ENCODE measurements at places on chromosomes 2 and 18.

- DNase-seq = no peak
These were observed 88.8 kb downstream of the KYNU start for GRCh38 chr2:142966284-142966683.

- DNase-seq = no peak
These were observed 134.5 kb upstream of the CWC22 start for GRCh38 chr2:180141600-180141999.

DNA sequence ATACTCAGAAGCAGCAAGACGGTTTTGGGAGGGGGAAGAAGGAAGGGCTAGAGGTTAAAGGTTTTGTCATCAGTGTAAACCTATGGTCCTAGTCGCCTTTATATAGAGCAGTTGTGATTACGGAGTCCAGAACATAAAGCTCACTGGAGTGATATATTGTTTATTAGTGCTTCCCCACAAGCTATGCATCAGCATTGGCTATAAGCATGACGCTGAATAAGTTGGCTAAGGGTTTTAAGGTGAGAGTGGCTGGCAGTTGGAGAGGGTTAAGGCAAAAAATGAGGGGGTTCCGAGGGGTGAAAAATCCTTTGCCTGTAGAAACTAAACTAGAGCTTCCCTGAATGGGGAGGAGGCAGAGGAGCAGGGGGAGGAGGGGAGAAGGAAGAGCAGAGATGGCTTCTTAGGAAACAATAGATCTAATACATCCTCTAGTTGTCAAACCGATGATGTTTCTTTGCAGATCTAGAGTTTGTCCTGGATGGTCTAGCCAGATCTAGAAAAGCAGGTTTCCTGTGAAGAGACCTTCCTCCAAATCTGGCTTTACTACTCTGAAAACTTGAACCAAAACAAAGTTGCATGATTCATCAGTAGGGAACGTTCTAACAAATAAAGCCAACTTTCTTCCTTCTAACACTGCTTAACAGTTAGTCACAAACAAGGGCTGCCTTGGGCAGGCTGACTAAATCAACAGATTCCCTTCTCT, 2.5 kb downstream of the KLF7 start:
- DNase-seq = no peak

DNA sequence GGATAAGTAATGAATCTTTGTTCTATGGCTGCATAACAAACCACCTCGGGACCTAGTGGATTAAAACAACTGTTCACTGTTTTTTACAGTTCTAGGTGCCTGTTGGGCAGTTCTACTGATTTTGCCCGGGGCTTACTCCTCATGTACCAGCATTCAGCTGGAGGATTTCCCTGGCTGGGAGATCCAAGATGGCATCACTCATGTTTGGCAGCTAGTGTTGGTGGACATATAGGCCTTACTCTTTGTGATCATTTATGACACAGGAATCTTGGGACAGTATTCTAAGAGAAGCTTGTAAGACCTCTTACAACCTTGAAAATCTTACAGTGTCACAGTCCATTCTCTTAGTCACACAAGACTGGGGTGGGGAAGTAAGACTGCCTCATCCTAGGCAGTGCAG, 4.6 kb downstream of the MARCHF7 start:
- DNase-seq = no peak

GRCh38 chr2:43319541-43319940, 93.1 kb upstream of the ZFP36L2 start:
- no peak for DNase-seq

DNA sequence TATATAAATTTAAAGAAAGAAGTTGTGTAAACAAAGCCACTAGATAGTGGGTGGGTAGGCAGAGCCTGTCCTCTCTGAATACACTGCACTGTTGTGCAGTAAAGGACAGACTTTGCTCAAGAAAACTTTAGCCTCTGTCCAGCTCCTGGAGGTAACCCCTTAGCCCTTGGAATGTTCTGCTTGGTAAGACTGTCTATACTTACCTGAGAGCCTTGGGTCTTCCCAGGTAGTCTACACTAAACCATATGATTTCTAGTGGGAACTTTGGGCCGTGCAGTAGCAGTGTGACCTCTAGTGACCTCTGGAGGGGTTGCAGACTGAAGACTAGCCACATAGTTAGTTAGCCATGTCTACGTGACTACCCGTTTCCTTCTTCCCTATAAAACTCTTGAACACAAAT, 678.3 kb upstream of the NRXN1 start:
- DNase-seq = peak; percentile 57

DNA sequence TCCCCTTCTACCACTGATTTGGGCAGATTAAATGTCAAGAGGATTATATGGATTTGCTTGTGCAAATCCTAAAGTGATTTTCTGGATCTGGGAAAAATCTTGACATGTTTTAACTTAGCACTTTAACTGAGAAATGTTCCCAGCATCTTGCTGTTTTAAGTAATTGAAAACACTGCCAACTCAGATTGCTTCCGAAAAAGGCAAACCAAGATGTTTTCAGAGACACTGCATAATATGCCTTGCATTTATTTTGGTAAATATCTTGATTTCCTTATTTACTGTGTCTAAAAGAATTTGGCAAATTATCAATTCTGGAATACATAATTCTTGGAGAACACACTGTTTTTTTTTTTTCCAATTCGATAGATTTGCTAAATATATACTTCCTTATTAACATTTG, 385.0 kb upstream of the FAM98A start:
- no peak for DNase-seq

DNA sequence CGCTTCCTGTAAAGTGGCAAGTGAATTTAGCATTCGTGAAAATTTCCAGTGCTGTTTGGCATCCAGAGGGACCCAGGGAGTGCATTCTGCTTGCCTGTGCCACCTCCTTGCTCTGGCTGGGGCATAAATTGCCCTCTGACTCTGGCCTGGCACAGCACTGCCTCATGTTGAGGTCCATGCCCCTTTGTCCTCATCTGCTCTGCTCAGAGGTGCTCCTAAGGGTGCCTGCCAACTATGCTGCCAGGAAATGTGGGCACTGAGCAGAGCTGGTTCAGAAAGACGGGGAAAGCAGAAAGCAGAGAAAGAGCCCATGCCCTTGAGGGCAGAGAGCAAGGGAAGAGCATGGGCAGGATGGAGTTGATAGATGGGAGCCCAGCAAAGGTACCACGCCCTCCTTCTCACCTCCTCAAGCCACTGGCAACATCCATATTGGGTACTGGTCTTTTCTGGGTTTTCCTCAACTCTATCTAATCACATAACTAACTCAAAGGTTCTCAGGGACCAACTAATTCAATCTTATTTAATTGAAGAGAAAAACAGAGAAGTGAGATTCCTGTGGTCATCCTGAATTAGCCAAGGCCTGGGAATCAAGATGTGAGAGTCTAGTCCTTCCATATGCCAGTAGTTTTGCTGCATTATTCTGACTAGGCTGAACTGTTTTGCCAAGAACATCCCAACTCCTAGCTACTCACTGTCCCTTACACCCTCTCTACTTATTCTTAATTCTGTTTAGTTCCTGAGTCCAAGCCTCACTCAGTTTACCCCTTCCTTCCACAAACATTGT, 441.5 kb upstream of the TNP1 start:
- no peak for DNase-seq

DNA sequence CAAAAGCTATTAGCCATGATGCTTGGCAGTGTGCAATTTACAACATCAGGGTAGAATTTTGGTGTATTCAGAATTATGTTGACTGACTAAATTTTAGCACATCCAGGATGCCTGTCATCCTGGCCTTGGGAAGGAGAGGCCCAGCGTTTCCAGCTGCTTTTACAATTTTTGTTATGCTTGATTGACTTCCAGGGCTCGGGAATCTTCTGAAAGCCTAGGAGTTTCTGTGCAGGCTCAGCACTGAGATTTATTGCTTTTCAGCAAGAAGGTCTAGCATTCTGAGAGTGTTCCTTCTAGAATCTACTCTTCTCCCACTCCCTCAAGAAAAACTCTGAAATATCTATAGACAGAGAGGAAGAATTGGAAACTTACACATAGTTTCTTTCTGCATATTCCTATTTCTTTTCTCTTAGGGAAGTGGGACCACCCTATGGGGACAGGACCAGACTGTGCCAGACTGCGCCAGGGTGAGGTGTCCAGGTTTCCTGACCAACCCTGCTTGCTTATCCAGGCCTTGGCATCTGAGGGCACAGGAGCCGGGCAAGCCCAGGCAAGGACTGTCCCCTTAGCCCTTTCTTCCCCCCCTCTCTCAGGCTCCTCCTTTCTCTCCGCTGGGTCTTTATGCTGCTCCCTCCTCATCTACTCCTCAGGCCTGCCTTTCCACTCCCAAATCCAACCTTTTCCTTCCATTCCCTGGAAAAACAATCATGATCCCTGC, 26.9 kb downstream of the MAIP1 start:
- no peak for DNase-seq

DNA sequence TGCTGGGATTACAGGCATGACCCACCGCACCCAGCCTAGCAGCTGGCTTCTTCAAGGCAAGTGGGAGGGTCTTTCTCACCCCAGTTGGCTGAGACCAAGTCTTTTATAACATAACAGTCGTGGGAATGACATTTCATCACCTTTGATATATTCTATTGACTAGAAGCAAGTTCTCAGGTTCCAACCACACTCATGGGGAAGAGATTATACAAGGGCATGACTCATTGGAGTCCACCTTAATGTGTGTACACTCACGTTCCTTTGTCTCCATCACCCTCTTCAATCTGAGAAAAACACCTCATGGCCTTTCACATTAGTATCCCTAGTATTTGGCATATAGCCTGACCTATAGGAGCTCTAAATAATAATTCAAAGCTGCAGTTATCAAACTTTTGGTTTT, 2.8 kb upstream of the BBS5 start:
- DNase-seq = no peak

- no peak for DNase-seq
These were observed 42.0 kb downstream of the MAP3K20 start for GRCh38 chr2:173117678-173118077.

- DNase-seq = no peak
These were observed 30.4 kb upstream of the GREB1 start for GRCh38 chr2:11503354-11503927.

- no peak for DNase-seq
These were observed 2148.5 kb upstream of the PIK3C3 start for GRCh38 chr18:39806525-39806924.

DNA sequence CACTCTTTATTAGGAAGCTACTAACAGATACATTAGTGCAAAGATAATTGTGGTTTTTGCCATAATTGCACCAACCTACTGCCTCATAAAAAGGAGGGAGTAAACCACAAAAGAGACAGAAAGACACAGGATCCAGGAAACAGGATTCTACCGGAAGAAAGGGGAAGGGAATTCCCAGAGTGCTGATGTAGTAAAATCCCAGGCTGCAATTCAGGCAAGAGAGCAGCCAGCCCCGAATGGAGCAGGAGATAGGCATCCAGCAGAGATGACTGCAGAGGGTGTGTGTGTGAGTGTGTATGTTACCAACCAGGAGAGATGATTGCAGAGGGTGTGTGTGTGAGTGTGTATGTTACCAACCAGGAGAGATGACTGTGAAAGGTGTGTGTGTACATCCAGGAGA, 84.4 kb downstream of the KCNS3 start:
- no peak for DNase-seq

GRCh38 chr2:7437716-7438632, 520.8 kb downstream of the RNF144A start:
- DNase-seq = no peak

DNA sequence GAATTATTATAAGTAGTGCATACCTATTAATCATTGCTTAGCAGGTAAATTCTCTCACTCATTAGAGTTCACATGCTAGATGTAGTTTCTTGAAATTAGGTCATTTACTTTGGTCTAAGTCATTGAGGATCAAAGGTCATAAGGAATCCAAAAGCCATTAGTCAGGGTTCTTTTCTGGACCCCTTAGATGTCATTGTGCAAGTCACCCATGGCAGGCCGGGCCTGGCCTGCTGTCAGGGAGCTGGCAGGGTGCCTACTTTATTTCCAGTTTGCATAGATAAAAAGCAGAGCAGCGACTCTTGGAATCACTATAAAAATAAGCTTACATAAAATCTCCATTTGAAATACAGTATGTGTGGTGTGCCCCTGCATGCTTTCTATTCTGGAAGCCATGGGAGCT, 91.3 kb downstream of the MEIS1 start:
- no peak for DNase-seq

GRCh38 chr18:8735274-8735673, 29.9 kb downstream of the MTCL1 start:
- peak; percentile 22 for DNase-seq

DNA sequence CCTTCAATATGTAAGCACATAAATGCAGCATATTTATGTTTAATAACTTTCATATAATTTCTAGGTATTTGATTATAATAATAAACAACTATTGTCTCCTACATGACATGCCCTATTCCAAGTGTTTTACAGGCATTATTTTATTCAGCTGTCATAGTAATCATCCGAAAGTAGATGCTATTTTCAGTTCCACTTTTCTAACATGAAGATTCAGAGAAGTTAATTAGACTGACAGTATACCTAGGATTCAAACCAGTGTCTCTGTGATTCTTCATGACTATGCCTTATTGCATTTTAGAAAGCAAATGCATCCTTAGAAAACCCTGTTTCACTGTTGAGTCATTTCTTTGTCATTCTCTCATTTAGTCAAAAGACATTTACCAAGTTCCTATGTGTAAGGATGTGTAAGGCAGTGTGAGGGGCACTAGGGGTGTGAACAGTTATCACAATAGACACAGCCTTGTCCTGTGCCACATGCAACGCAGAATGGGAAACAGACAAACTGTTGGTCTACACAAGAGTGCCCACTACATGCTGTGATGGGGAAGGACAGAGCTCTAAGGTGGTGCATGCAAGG, 79.8 kb downstream of the DTNA start:
- no peak for DNase-seq

- no peak for DNase-seq
These were observed 60.8 kb downstream of the MBP start for GRCh38 chr18:77071711-77072292.

DNA sequence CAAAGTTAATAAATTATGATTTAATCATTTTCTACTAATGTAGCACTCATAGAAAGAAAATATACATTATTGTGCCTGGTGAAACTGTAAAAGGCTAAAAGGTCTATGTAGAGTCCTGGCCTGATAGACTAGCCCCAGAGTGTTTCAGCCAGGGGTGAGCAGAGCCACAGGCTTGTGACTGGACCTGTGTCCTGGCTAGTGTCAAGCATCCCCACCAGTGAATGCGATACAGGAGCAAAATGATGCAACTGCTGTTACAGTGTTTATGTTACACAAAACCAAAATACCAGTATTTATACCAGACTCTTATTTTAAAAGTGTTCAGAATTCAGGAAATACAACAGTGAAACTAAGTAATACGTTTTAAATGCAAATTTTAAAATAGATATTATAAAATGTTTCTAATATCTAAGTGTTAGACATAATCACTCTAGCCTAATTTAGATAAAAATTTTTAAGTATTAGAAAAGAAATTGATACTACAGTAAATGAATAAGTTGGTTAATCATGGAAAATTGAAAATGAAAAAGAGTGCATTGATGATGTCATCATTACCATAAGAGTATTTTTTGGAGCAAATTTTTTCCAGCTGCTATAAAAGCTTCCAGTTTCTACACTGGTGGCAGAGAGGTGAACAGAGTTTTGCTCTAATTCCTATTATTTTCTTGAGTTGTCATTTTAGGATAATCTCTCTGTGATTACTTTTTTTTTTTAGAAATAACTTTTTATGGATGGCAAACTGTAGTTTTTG, 6.2 kb upstream of the TSPYL6 start:
- no peak for DNase-seq

GRCh38 chr2:19580830-19581229, 222.4 kb upstream of the OSR1 start:
- no peak for DNase-seq

All from WTC11 (cell line).